ENCODE measurements at places on chromosomes 7 and 10.

DNA sequence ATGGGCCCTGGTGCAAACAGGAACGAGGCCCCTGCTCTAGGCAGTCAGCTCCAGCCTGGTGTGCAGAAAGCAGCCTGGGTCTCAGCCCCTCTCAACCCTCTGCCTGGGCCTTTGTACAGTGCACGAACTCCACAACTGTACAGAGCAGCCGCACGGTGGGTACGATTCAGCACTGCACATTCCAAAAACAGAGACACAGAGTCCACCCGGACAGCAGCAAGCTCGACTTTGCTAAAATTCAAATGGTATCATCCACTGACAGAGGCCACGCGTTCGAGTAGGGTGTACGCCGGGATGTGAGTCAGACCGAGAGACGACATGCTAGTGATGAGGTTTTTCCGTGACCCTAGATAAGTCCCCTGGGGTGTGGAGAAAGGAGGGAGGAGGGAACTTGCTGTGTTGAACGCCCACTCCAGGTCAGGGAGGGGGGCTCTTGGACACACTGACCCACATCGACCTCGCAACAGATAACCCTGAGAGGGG, 65.6 kb upstream of the PDGFA start:
- no peak for DNase-seq

- DNase-seq = no peak
These were observed 206.7 kb downstream of the ADAM12 start for GRCh38 chr10:126181626-126182025.

DNA sequence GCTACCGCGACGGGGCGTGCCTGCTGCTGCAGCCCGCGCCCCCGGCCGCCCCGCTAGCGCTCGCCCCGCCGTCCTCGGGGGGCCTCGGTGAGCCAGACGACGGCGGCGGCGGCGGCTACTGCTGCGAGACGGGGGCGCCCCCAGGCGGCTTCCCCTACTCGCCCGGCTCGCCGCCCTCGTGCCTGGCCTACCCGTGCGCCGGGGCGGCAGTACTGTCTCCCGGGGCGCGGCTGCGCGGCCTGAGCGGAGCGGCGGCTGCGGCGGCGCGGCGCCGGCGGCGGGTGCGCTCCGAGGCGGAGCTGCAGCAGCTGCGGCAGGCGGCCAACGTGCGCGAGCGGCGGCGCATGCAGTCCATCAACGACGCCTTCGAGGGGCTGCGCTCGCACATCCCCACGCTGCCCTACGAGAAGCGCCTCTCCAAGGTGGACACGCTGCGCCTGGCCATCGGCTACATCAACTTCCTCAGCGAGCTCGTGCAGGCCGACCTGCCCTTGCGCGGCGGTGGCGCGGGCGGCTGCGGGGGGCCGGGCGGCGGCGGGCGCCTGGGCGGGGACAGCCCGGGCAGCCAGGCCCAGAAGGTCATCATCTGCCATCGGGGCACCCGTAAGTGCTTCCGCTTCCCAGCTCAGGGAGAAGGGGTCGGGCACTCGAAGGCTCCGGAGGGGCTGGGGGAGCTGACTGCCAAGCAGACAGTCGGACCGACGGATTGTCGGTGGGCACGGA, 761 bp downstream of the PTF1A start:
- no peak for DNase-seq

DNA sequence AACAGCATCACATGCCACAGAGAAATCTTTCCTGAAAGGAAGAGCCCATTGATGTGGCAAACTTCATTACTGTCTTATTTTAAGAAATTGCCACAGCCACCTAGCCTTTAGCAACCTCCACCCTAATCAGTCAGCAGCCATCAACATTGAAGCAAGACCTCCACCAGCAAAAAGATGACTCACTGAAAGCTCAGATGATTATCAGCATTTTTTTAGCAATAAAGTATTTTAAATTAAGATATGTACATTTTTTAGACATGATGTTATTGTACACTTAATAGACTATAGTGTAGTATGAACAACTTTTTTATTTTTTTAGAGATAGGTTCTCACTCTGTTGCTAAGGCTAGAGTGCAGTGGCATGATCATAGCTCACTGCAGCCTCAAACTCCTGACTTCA, 14.8 kb downstream of the STEAP1B start:
- DNase-seq = no peak

GRCh38 chr7:36053589-36053988, 99.5 kb upstream of the EEPD1 start:
- no peak for DNase-seq

DNA sequence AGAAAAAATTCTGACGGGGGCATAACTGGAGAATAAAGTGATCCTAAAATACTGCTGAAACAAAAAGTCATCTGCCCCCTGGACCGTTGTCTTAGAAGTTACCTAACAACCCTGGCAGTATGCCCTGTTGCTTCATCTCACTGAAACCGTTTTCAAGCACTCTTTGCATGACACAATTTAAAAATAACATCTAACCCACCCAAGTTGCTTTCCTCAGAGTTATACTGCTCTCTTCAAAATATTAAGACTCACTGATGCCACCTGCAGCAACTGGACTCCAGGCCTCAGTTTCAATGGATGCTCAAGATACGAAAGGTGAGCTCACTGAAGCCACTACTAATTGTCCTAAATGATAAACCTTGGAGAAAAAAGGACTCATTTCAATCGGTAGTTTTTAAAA, 57.4 kb downstream of the CDK6 start:
- DNase-seq = no peak

- DNase-seq = no peak
These were observed 41.9 kb downstream of the MGAM2 start for GRCh38 chr7:142153400-142153799.

All from CD4-positive, alpha-beta T cell treated with Interleukin-10 for 1 hour (primary cell).